Effector CD4-positive, alpha-beta T cell (primary cell): ENCODE measurements at places on chromosomes 5 and 9.

GRCh38 chr5:94442076-94442475 is 176.3 kb downstream of the KIAA0825 start:
- DNase-seq = no peak

DNA sequence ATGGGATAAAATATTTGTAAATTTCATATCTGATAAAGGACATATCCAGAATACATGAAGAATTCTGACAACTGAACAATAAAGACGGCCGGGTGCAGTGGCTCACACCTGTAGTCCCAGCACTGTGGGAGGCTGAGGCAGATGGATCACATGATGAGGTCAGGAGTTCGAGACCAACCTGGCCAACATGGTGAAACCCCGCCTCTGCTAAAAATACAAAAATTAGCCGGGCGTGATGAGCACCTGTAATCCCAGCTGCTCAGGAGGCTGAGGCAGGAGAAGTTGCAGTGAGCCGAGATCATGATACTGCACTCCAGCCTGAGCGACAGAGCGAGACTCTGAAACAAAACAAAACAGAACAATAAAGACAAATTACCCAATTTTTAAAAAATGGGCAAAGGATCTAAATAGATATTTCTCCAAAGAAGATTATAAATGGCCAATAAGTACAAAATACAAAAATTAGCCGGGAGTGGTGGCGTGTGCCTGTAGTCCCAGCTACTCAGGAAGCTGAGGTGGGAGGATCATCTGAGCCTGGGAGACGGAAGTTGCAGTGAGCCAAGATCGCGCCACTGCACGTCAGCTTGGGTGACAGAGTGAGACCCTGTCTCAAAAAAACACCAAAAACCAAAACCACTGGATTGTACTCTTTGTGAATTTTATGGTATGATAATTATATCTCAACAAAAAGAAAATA is 9.6 kb upstream of the NSD1 start:
- DNase-seq = no peak

GRCh38 chr9:111599092-111599954 is at the start of gene PTGR1:
Gene PTGR1, minus strand, starts transcription at chr9:111599647. Its CDS starts 2,225 bp downstream, at chr9:111597422.
- no peak for DNase-seq

DNA sequence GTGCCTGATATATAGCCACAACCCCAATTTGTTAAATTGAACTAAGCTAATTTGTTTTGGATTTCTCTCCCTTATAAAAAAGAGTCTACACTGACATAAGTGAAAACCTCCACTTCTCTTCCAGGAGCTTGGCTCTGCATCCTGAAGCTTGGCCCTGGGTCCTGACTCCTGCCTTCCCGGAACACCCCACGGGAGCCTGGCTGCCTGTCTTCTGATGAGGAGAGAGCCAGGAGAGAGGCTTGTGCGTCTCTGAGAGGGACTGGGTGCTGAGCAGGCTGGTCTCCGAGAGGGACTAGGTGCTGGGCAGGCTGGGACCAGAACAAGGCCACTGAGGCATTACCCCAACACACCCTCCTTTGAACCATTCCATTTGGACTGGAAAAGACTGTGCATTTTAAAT is 6.5 kb upstream of the PTGES start:
- no peak for DNase-seq

GRCh38 chr5:3126639-3127038 is 375.2 kb upstream of the IRX2 start:
- no peak for DNase-seq

GRCh38 chr9:134057751-134058701 is 9.8 kb downstream of the BRD3 start:
- no peak for DNase-seq

DNA sequence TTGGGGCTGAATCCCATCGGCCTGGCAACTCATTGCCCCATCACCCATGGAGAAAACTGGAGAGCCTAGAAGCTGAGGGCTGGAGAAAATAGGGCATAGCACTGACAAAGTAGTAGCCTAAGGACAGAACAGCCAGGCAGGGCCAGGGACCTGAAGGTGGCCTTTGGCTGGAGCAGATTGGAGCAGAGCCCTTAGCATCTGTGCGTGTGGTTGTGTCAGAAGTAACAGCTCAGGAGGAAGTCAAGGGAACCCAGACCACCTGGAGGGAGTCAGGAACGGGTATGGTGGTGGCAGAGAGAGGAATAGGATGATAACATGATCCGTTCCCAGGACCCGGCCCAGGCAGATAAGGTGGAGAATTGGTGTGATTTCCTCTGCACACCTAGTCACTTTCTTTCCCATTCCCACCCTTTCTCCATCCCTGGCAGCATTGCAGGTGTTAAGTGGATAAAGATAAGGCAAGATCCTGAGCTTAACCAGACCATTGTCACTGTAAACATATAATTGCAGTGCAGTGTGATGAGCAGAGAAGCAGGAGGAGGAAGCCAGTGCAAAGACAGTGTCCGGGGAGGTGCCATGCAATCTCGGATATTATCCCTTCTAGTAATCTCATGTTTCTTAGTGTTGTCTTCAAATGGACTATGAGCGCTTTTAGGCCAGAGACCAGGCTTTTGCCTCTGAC is 67.0 kb downstream of the NDFIP1 start:
- DNase-seq = no peak

- DNase-seq = peak; percentile 18
These were observed 1.3 kb upstream of the RNU6ATAC start for GRCh38 chr9:134165357-134166315.

DNA sequence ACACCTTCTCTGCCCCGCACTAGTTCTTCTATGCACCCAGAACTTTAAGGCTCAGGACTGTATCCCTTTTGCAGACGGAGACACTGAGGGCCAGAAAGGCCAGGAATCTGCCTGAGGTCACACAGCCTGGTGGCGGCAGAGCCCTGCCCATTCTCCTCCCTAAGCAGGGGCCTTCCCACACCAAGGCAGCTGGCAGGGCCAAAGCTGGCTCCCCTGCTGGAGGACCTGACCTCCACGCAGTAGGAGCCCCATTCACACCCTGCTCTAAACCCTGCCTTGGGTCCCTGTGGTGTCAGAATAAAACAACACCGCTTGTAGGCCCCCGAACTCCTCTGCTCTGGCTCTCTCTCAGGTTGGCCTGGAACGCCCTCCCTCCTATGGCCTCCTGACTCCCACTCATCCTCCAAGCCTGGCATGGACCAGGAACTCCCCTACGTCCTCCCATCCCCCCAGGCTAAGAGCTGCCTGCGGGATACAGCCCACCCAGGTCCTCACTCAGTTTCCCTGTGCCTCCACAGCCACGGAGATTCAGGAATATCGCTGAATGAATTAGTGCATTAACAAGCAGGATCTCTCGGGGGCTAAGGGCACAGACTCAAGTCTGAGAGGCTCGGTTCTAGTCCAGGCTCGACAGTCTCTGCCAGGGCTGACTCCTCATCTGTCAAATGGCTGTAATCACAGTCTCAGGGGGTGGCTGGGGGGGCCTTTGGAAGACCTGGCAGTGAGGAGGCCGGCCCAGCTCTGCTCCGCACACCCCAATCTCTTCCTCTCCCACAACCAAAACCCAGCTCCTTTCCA is 2.8 kb downstream of the ST6GALNAC6 start:
- DNase-seq = no peak

- DNase-seq = no peak
These were observed 38.4 kb downstream of the MAST4 start for GRCh38 chr5:66634601-66635000.
